ENCODE measurements at places on chromosomes 5 and 9.

DNA sequence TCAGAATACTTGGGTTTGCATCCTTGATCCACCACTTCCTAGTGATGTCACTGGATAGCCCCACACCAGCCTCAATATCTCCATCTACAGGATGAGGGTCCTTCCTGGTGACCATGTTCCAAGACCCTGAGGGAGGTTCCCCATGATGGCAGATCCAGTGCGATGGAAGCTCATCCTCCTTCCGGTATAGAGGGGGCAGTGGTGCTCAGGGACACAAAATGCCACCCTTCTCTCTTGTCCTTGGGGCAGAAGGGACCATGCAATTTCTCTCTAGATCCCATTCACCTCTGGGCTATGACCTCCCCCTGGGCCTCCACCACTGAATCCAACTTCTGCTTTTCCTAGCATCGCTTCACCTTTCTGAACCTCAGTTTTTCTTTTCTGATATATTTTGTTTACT is 5.4 kb upstream of the SLC25A51 start:
- no peak for DNase-seq

- DNase-seq: no peak
Observed at GRCh38 chr5:67989456-67989855, 226.1 kb upstream of the PIK3R1 start.

- no peak for DNase-seq
Observed at GRCh38 chr5:6611334-6612256, 21.2 kb downstream of the NSUN2 start.

DNA sequence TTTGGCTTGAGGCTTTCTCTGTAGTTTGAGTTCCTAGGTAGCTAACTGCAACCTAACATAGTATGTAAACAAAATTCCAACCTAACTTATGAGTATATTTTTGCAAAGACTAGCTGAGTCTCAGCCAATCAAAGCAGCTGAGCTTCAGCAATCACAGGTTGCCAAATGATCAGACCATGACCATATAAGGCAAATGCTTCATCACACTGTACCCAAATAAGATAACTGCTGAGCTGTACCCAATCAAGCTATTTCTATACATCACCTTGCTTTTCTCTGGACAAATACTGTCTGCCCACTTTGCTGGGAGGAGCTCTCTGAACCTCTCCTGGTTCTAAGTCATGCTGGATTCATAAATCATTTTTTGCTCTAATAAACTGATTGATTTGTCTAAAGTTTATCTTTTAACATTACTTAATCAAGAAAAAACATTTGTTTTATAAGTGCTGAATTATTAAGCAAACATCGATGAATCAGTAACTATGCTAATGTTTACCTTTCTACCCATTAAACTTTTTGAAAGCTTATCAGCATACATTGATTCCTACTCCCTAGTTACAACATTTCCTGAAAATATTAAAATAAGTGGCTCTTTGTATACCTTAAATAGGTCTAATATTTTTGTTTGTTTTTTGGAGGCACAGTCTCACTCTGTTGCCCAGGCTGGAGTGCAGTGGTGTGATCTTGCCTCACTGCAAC is 129.7 kb upstream of the PCA3 start:
- no peak for DNase-seq

GRCh38 chr5:122707796-122708195 is 67.1 kb upstream of the SNX2 start:
- no peak for DNase-seq

- DNase-seq: no peak
Observed at GRCh38 chr9:135705376-135705775, 3.4 kb downstream of the KCNT1 start.

DNA sequence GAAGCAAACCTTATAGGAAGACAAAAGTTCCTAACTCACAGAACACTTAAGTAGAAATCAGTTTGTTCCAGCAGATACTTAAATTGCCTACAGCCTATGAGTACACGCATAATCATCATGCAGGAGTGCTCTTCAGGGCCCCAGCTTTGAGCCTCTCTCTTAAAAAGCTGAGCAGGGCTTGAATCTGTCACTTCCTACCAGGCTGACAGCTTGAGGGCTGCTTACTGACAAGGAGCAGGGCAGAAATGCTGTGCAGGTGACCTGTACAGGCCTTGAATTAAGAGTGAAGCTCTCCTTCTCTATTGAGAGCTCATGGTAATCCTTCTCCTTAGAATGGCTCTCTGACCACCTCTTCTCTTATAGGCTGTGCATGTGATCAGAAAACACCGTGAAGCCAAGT is 66.5 kb upstream of the MAST4 start:
- DNase-seq: no peak

GRCh38 chr5:26388976-26389375 is 649.4 kb downstream of the CDH9 start:
- no peak for DNase-seq

- no peak for DNase-seq
Observed at GRCh38 chr5:95042037-95042436, 242.9 kb downstream of the MCTP1 start.

- no peak for DNase-seq
Observed at GRCh38 chr9:136198605-136199083, 6.3 kb downstream of the LHX3 start.

- no peak for DNase-seq
Observed at GRCh38 chr9:6123416-6123815, 92.2 kb upstream of the IL33 start.

- DNase-seq: no peak
Observed at GRCh38 chr9:81234924-81235610, 454.3 kb downstream of the TLE1 start.

DNA sequence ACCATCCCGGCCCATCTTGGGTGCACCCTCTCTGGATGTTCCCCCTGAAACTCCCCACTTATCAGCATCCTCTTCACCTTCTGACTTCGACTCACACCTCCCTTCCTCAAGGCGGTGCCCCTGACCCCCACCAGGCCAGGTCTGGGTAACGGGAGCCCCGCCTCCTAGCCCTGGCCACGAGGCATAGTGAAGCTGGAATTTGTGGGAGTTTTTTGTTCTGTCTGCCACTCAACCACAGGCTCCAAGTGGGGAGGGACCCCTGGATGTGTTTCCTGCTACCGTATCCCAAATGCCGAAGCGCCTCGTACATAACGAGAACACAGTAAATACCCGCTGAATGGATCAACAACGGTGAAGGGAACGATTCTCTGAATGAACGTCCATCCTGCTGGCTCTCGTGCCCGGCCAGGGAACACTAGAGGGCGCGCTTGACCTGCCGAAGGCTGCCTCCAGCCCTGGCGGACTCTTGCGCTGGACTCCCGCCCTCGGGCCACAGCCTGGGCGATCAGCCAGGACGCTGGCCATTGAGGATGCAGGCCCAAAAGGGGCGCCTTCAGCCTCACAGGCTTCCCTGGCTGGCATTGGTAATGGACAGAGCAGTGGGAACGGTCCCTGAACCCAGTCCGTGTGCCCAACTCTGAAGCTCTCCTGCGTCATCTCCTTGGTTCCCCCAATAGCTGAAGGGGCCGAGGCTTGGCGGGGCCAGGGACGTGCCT is 47.3 kb upstream of the PHYKPL start:
- no peak for DNase-seq

DNA sequence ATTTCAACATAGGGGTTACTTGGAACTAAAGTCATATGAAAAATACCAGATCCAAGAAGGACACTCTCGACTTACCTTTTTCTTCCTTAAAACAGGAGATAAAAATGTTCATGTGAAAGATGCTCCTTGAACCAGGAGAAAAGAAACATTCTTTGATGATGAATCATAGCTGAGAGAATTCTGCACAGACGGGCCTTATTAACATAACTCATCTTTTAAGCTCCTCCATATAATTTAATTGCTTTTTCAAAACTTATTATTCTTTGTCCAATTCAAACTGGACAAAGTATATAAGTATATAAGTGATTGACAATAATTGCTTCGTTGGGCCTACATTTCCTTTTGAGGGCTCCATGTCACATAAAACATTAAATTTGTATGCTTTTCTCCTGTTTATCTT is 945.2 kb upstream of the C9orf72 start:
- DNase-seq: no peak

- DNase-seq: no peak
Observed at GRCh38 chr9:135144581-135145170, 57.2 kb downstream of the OLFM1 start.

DNA sequence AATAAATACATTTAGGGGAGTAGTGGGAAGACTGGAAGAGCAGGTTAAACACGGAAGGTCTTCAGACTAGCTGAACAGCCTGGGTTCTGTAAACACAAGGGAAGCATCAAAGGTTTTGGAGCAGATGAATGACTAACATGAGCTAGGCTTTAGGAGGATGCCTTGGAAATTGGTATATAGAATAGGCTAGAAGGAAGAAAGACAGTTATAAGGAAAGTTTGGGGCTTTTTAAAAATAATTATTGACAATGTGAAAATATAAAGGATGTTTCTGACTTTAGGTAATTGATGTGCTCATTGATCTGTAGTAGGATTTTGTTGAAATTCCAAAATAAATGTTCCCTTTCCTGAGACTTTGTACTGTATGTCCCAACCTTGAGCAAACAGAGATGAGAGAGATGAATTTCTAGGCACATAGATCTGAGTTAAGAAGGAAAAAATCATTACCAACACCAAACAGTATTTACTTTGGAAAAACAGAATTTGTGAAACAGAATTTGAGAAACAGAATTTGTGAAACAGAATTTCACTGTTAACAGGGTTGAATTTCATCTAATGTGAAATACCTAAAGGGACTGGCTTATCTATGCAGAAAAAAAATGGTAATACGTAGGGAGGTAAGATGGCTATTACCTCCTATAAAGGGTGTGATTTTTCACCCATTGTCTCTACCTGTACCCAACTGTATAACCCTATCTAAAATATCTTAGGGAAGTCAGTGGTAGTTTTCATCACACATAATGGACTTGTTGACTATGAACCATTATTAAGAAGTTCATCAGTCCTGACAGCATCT is 28.8 kb downstream of the SKP2 start:
- no peak for DNase-seq

- DNase-seq: no peak
Observed at GRCh38 chr5:154298065-154298464, 107.5 kb downstream of the GALNT10 start.

- DNase-seq: no peak
Observed at GRCh38 chr5:143605403-143606005, 202.0 kb upstream of the NR3C1 start.

DNA sequence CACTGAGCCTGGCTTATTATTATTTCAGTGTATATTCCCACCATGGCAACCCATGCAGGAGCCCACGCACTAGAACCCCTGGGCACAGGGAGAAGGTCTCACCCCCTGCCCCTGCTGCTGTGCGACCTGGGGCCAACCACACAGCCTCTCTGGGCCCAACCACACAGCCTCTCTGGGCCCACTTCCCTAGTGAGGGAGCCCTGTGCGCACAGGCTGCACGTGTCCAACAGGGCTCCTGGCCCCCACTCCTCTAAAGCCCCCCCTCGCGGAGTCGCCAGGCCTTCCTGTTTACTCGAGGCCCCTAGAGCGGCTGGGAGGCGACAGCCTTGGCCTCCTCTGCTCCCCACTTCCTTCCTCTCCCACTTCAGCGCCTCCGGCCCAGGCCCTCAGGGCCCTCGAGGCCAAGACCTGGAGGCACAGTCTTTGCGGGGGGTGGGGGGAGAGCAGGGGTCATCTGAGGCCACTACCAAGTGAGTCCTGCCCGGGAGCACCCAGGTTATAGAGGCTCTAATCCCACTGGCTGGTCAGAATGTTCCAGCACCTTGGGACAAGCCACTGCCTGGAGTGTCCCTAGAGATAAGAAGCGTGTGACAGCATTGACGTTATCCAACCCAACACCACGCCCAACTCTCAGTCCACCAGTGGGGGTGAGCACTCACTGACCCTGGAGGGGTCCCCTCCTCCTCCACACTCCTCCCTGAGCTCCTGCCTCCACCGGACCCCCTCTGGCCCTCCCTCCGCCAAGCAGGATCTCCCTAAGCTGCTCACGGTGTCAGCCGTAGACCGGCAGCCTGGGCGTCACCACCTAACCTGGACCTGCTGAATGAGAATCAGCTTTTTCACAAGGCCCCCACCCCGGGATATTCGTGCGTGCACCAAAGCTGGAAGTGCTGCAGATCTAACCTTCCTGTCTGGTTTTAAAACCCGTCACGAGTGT is 7.9 kb upstream of the ENG start:
- no peak for DNase-seq

GRCh38 chr9:75471549-75472114 is 383.3 kb downstream of the OSTF1 start:
- DNase-seq: no peak

DNA sequence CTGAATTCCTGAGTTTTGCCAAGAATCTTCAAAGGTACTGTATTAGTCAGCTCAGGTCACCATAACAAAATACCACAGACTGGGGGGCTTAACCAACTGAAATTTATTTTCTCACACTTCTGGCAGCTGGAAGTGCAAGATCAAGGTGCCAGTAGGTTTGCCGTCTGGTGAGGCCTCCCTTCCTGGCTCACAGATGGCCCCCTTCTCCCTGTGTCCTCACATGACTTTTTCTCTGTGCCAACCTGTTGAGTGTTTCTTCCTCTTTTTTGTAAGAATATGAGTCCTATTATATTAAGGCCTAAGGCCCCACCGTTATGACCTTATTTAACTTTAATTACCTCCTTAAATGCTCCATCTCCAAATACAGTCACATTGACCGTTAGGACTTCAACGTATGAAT is 156.1 kb upstream of the KIF2A start:
- DNase-seq: no peak

GRCh38 chr5:97125125-97125683 is 17.2 kb downstream of the LIX1 start:
- no peak for DNase-seq

- no peak for DNase-seq
Observed at GRCh38 chr9:14240537-14240936, 73.4 kb downstream of the NFIB start.

DNA sequence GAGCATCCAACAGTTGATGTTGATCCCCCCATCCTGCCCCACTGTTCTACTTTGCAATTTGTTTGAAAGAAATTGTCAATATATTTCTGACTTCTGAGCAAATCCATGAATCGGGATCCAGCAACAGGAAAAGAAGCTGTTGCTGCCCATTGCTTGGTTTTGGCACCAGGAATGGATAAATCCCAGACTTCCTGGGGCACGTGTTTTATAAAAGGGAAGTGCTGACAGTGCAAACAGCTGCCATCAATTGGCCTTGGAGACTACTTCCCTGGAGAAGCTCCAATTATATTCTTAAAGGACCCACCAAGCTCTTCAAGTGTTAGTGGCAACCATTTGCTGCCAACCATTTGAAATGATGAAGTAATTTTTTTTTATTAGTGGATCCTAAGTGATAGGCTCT is 13.7 kb downstream of the STK32A start:
- DNase-seq: no peak

- peak; percentile 74 for DNase-seq
Observed at GRCh38 chr5:68378204-68378820, 162.8 kb downstream of the PIK3R1 start.

- no peak for DNase-seq
Observed at GRCh38 chr9:108860354-108860753, 1.7 kb upstream of the ACTL7A start.

- DNase-seq: no peak
Observed at GRCh38 chr5:107126341-107126740, 544.4 kb downstream of the EFNA5 start.

All from NCI-H187 treated with DMSO at 0.1 percent for 48 hours (cell line).